H1 (cell line): ENCODE measurements at places on chromosomes 5 and 9. TPM values are rescaled to one million over a fixed set of nuclear protein-coding genes. Genes with fewer than 3 reads are reported as not detected.

- no peak for DNase-seq
Observed at GRCh38 chr9:108865037-108865436, 3.0 kb downstream of the ACTL7A start.

GRCh38 chr9:642014-642413 lies 199.5 kb upstream of the DMRT1 start:
- DNase-seq = no peak

Gene SLIT3
- total RNA-seq = 0.86 and 1.1 TPM in 2 replicates

GRCh38 chr5:143188692-143189091 lies 214.8 kb downstream of the NR3C1 start:
- DNase-seq = no peak

Gene SHROOM1
- 5.2 and 5.7 TPM in 2 replicates for total RNA-seq

DNA sequence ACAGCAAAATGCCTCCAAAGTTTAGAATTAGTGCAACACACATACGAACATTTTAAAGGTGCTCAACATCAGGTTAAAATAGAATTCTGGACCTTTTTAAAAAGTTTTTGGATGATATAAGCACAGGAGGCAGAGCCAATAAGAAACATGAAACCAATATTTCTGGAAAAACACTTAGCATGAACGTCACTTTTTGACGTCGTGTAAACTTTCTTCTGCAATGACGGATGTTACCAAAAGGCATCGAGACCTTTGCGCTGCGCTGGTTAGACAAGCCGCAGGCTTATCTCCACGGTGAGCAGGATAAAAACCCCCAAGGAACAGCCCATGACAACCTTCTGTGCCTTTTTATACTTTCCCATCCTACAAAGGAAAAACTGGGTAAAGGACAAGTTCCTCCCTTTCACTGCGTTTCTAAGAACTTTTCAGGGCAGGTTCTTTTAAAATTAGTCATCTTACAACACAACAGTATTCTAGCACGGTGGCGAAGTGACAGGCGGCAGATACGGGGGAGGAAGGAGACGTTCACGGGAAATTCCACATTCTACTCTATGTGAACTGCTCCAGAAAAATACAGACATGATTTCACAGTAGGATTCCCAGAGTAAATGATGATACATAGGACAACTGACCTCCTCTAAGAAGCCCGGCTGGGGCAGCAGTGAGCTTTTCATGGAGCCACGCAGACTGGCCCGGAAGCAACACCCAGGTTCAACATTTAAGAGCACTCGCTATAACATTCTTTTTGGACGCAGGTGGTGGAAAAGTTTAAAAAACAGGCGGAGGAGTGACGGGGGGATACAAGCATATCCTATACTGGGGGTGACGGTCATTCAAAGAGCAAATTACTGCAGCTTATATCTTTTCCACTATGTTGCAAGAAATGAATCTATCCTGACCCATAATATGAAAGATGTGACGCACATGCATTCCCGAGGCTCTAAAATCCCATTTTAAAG lies 52.4 kb downstream of the USP20 start:
- no peak for DNase-seq

Gene ARHGEF39
- 17.5 and 18.6 TPM in 2 replicates for total RNA-seq

Gene IFNE
- total RNA-seq = not detected in 2 replicates

DNA sequence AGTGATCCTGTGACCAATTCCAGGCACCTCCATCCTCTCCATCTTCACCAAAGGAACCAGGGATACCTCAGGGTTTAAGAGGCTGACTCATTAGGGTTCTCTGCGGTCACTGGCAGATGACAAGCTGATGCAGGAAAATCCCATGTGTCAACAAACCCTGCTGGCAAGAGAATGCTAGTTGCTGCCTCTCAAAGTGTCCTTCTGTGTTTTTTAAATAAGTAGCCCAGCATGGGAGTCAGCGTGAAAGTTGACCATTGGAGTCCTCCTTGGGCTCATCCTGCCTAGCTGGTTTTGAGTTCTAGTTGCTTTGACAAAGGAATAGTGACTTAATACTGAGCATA lies 200.2 kb downstream of the SLIT3 start:
- no peak for DNase-seq

DNA sequence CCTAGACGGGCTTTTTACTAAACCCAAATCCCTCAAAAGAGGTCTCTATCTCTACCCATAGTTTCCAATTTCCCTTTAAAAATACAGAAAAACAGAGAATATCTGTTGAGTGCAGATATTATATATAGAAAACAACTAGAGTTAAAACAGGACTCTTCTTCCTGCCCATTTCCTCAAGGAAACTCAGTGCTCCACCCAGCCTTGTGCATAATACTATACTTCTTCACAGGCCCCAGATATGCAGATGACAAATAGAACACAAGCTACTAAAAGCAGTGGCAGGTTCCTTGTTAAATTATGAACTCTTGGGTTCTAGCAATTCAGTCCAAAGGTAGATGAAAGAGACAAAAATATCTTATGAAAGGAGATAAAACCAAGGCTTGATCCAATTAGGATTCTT lies 200.2 kb downstream of the TSSK1B start:
- DNase-seq = no peak

DNA sequence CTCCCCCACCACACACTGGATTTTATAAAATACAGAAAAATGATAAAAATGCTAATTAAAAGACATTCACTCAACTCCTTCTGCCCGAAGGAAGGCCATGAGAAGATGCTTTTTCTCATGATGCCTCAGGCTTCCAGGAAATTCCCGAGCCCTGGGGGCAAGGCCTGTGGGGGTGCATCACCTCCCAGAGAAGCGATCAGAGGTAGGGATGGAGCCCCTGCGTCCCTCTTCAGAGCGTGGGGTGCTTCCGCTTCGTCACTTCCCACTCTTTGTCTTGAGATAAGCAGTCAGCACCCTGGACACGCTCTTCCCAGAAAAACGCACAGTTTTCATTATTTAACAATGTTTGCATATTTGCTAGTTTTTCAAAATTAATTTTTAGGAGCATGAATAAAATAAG lies 33.3 kb upstream of the SH3PXD2B start:
- no peak for DNase-seq

DNA sequence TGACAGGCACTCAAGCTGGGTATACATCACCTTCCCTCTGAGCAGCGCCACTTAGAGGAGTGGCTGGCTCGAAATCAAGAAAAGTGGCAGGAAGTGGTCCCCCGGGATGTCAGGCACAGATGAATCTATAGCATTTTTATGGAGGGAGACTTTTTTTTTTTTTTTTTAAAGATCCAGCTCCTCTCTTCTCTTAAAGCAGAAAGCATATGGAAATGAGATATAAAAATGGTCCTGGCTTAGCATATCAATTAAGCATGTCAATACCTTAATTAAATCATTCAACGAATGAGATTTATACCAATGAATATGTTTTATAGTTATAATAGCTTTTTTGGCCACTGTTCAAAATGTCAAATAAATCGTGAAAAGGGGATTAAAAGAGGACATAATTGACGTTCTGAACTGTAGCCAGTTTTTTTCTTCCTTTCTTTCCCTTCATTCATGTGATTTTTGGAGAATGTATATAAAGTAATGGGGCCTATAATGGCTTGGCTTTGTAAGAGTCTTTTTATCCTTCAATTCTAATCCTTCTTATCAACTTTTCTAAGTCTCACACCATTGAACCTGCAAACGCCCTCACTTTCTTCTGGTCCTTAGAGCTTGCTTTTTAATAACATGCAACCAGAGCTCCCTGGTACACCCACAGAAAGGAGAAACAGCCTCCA lies 319.2 kb upstream of the PANK3 start:
- DNase-seq = no peak

Gene SH3GL2
- 4.9 and 5.3 TPM in 2 replicates for total RNA-seq

DNA sequence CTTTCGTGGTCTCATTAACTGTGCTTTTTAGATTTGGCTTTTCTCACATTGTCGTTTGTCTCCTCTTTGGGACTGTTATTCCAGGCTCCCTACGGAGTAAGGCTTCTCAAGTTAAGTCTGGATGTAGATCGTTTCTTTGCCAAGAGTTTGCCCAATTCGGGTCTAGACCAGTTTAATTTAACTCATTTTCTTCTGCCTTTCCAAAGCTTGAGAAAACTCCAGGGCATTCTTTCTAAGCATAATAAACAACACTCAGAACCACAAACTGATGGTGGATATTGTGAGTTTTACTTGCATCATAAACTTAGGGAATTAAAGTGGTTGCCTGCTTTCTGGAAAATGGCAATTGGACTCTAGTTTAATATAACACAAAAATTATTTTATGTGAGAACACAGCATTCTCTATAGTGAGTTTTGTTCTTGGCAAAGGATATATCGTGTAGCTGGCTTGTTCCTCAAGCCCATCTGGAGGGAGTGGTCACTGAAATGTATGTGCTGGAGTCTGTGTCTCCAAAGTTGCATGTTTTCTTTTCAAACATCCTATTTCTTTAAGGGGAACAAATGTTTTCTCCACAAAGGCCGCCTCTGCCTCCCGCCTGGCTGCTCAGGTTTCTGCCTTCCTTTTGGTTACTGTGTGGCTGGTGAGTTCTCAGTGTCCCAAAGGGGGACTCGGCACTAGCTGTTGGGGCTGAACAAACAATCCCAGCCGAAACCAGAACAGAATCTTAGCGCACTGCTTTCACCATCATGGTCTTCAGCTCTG lies 211.3 kb upstream of the FBN2 start:
- DNase-seq = no peak

DNA sequence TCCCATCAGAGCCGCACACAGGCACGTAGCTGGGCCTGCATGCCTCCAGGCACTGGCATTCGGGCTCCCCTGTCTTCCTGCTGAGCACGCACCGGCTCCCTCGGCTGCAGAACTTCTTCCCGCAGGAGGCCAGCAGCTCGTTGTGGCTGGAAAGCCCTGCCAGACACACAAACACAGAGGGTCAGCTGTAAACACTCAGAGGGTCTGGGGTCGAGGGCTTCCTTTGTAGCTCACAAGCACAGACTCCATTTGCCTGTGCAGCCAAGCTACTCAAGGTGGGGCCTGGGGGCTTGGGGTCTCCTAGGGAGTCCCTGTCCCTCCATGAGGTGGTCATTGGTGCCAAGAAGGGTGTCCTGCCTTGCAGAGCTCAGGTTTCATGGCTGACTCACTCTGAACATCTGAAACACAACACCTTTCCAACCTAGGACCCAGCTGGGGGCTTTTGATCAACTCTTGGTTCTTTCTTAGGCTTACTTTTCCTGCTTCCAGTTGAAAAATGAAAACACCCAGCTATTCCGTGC lies 211.4 kb downstream of the FSTL4 start:
- peak; percentile 50 for DNase-seq

DNA sequence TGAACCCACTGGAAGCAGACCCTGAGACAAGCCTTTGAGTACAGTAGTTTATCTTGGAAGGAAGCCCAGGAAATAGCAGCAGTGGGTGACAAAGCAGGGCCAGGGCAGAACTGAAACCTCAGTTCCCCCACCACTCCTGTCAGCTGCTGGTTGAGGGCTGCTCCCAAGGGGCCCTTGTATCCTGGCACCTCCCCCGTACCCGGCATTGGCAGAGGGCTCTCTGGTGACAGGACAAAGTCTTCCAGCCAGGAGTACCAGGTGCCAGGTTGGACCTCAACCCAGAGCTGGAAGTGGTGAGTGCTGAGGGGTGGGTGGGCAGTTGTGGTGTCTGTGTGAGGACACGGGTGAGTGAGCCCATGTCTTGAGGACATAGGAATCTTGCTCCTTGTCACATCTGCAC lies 123.3 kb downstream of the PHF2 start:
- DNase-seq = no peak

GRCh38 chr5:106397700-106398099 lies 1273.0 kb downstream of the EFNA5 start:
- DNase-seq = no peak

Gene PCDHA10
- total RNA-seq = 5.4 and 5.5 TPM in 2 replicates

Gene RLN2
- 4.5 and 4.7 TPM in 2 replicates for total RNA-seq

Gene RECK
- total RNA-seq = 9.8 and 10.0 TPM in 2 replicates

DNA sequence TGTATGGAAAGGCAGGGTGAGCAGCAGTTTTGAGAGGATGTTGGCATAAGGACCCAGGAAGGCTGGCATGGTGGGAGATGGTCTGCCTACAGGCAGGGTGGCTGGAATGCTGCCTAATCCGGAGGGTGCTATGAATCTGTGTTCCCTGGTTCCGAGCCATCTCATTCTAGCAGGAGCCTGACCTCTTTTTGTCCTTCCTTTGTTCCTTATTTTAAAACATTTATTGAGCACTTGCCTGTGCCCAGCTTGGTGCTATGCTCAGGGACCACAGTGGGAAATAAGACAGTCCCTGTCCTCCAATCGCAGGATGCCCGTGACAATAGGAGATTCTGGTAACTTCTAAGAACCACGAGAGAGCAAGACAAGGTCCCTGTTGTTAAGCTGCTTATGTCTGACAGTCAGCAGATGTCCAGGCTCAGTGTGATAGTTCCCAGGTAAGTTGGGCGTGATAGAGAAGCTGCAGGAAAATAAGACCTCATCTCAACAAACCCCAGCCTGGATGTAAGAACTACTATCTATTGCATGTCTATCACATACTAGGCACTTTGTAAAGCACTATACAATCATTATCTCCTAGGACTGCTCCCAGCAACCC lies 9.1 kb upstream of the ZBTB34 start:
- no peak for DNase-seq

Gene LMX1B
- total RNA-seq = 0.37 and 0.52 TPM in 2 replicates

GRCh38 chr9:108272349-108272899 lies 583.4 kb downstream of the ACTL7B start:
- peak; percentile 55 for DNase-seq

GRCh38 chr9:20988671-20989315 lies 42.6 kb downstream of the HACD4 start:
- DNase-seq = no peak
